ENCODE measurements at places on chromosomes 2 and 18. TPM values are rescaled to one million over a fixed set of nuclear protein-coding genes. Genes with fewer than 3 reads are reported as not detected.

DNA sequence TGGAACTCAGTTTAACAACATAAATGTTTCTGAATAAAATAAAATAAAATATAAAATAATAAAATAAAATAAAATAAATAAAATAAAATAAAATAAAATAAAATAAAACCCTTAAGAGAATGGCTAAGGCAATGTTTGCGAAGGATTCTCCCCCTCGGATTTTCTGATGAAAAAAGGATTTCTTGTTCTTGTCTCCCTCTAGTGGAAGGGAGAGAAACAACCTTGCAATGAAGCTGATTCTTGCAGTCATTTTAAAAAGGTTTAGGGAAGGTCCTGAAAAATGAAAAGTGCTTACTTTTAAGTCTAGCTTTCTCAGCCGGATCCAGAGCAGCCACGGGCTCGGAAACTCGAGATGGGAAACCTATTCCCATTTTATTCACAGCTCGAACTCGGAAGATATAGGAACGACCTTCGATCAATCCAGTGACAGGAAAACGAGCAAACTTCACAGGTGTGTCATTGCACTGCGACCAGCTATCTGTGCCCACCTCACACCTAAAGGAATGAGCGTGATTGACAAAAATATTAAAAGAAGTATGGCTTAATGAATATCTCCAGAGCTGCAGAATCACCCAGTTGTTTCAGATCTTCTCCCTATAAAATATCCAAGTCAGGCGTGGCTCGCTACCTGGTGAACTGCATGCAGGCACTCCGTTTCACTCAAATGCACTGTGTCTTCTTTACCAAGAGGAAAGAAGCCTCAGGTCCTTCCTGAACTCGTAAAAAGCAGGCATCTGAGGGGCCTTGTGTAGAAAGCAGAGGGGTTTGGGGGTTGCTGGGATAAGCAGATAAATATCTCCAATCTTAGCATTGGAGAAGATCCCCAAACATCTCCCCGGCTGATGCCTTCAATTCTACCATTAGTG is 68.1 kb downstream of the MYOM1 start:
- no peaks in the 10 kb centered on the region for H3K4me1 ChIP-seq
- no peaks in the 10 kb centered on the region for H3K27me3 ChIP-seq
- H3K36me3 ChIP-seq, result no peaks in the 10 kb centered on the region
- no peak overlapping the region for H3K27ac ChIP-seq

DNA sequence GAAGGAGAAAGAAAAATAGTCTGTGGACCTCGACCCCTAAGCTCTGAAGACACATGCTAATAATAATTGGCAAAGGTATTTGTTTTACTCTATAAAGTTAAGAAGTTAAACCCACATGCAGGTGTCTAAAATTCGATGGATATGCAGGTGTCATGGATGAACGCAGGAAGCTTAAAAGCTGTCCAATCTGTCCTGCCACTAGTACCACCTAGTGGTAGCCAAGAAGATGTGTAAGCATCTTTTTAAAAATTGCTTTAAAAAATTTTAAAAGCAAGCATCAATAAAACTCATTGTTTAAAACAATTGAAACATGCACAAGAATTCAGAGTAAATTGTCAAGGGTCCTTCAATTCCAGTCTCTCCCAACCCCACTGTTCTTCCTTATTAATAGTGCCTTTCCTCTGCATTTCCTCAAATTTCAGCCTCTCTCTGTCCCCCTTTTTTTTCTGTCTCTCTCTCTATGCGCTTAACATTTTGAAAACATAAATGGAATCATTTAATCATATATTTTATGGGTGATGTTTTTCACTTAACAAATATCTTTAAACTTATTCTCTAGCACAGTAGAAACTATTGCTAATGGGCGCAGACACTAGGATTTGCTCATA is 30.6 kb upstream of the PPP3R1 start:
- peaks cover 7% of the 10 kb centered on the region for H3K27me3 ChIP-seq
- H3K4me3 ChIP-seq, result no peak overlapping the region
- H3K27ac ChIP-seq, result no peak overlapping the region
- H3K36me3 ChIP-seq, result no peaks in the 10 kb centered on the region

- no peaks in the 10 kb centered on the region for H3K36me3 ChIP-seq
- H3K4me1 ChIP-seq, result no peaks in the 10 kb centered on the region
- H3K4me3 ChIP-seq, result no peak overlapping the region
- H3K27me3 ChIP-seq, result no peaks in the 10 kb centered on the region
These were observed 249.1 kb downstream of the PHLPP1 start for GRCh38 chr18:62964432-62964831.

- no peaks in the 10 kb centered on the region for H3K27me3 ChIP-seq
- DNase-seq, result no peak
- peaks cover 51% of the 10 kb centered on the region for H3K36me3 ChIP-seq
- no peak overlapping the region for H3K27ac ChIP-seq
- H3K4me3 ChIP-seq, result no peak overlapping the region
These were observed 31.5 kb downstream of the CCNT2 start for GRCh38 chr2:134949981-134950708.

DNA sequence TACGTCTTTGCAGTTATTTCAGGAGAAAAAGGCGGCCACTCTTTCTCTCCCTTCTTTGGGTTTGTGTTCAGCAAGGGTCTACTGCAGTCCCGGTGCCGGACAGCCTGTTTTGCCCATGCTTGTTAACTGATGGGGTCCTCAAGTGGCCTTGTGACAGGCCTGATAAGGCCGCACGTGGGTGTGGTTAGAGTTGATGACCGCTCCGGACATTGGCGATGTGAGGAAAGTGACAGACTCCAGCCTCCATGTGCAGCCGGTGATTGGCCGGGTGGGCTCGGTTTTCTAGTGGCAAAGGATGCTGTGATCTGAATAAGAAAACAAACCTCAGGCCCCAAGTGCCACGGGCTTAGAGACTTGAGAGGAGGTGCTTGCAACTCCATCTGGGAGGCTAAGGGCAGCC is 15.6 kb downstream of the HPCAL1 start:
- no peak for DNase-seq
- H3K27ac ChIP-seq, result no peak overlapping the region
- H3K36me3 ChIP-seq, result peaks cover 7% of the 10 kb centered on the region
- no peaks in the 10 kb centered on the region for H3K27me3 ChIP-seq
- H3K4me1 ChIP-seq, result peaks cover 30% of the 10 kb centered on the region

GRCh38 chr2:68918497-68918896 is 34.2 kb downstream of the GKN2 start:
- H3K36me3 ChIP-seq, result no peaks in the 10 kb centered on the region
- no peak overlapping the region for H3K4me3 ChIP-seq
- H3K27ac ChIP-seq, result no peak overlapping the region
- peaks cover 6% of the 10 kb centered on the region for H3K4me1 ChIP-seq

DNA sequence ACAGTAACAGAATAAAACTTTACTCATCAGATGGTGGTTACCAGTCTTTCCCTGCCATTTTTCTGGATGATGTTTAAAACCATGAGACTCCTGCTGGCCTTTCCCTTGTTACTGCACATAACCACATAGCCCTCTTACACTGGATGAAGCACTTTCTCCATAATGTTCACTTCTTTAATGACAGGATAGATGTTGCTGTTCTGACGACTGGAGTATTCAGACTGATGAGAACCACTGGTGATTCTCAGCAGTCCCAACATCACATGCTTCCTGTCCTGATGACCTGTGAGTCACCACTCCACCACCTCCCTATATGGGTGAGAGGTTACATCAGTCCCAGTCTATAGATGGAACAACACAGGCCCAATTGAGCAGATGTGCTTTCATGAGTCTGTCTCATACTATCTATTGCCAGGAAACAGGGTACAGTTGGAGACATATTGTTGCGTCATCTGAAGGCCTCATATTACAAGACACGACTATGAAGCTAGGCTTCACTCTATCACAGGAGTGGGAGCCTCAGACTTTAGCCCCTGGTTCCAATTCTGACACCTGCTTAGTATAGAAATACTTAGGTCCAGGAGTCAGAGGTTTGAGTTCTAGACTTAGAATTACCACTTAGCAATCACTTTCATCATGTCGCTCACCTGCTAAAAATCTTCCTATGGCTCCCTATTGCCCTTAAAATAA is 145.7 kb upstream of the KLF7 start:
- no peak overlapping the region for H3K27ac ChIP-seq
- no peaks in the 10 kb centered on the region for H3K36me3 ChIP-seq
- no peaks in the 10 kb centered on the region for H3K27me3 ChIP-seq
- no peak overlapping the region for H3K4me3 ChIP-seq

GRCh38 chr2:19484736-19485135 is 126.3 kb upstream of the OSR1 start:
- no peaks in the 10 kb centered on the region for H3K27me3 ChIP-seq
- DNase-seq, result no peak
- no peak overlapping the region for H3K27ac ChIP-seq
- no peak overlapping the region for H3K4me3 ChIP-seq

The CCDC85A gene
- total RNA-seq, result not detected

The PROKR1 gene
- not detected for total RNA-seq

The CCBE1 gene
- not detected for total RNA-seq

The IL1R1 gene
- total RNA-seq, result 0.86 TPM
